DMS53 (cell line): ENCODE measurements at places on chromosomes 13 and 19.

- no peak for DNase-seq
Measured at GRCh38 chr13:99691552-99691951, 190.3 kb downstream of the TM9SF2 start.

DNA sequence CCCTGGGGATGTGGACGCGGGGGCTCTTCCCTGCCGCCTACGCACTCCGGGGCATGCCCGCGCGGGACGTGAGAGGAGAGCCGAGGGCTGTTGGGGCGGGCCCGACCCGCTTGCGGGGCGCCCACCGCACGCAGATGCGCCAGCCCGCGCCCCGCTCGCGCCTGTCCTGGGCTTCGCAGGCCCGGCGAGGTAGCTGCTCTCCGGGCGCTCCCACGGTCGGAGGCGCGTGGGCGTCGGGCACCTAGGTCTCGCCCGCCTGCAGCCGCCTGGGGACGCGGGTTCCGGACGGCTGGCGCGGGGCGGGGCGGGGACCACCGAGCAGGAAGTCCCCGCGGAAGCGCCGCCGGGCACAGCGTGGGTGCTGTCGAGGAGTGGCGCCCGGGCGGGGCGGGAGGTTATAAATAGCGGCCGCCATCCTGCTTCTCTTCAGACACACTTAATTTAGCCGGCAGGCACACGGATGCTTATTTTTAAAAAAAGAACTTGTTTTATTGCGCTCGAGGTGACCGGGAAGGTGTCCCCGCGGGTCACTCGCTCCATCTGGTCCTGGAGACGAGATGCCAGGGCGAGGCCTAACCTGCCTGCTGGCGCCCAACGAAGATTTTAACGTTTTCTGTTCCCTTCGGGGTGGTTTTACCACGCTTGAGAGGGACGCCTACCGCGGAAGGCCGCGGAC lies 561 bp upstream of the GJA3 start:
- peak; percentile 51 for DNase-seq

GRCh38 chr19:46031781-46032596 lies 8.8 kb downstream of the IGFL4 start:
- no peak for DNase-seq

DNA sequence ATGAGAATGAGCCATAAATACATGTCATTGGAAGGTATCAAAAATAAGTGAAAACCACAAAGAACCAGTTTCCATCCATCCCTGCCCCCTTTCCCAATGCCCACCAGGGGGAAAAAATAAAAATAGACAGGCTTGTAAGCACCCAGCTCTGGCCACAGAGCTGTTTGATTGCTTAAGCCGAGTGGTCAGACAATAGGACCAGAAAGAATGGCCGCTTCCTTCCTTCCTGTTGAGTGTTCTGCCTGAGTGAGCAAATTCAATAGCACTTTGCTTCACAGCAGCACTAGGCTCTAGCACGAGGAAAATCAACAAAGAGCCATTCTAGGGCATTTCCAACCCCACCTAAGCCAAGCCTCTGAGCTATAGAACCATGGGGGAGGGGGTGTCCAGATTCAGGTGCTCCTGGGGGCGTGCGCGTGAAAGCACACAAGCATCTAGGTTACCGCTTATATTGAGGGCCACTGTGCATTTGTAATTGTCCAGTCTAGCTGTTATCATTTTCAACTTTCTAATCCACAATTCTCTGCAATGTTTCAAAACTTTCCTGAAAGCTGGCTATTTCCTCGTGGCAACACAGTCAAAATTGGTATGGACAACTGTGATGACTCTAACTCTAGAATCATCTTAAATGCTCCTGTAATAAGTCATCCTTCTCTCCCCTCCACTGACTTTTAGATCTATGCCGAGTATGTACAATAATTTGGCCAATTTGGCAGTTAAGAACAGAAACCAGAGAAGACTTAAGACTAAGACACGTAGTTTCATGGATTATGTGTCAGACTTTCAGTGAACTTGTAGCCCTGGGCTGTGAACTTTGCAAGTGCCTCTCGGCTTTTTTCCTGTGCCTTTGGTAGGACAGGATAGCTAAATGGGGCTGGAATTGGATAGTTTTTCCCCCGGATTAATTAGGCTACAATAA lies 64.3 kb downstream of the SPRY2 start:
- peak; percentile 89 for DNase-seq
